ENCODE measurements at places on chromosomes 16 and 17. TPM values are rescaled to one million over a fixed set of nuclear protein-coding genes. Genes with fewer than 3 reads are reported as not detected.

DNA sequence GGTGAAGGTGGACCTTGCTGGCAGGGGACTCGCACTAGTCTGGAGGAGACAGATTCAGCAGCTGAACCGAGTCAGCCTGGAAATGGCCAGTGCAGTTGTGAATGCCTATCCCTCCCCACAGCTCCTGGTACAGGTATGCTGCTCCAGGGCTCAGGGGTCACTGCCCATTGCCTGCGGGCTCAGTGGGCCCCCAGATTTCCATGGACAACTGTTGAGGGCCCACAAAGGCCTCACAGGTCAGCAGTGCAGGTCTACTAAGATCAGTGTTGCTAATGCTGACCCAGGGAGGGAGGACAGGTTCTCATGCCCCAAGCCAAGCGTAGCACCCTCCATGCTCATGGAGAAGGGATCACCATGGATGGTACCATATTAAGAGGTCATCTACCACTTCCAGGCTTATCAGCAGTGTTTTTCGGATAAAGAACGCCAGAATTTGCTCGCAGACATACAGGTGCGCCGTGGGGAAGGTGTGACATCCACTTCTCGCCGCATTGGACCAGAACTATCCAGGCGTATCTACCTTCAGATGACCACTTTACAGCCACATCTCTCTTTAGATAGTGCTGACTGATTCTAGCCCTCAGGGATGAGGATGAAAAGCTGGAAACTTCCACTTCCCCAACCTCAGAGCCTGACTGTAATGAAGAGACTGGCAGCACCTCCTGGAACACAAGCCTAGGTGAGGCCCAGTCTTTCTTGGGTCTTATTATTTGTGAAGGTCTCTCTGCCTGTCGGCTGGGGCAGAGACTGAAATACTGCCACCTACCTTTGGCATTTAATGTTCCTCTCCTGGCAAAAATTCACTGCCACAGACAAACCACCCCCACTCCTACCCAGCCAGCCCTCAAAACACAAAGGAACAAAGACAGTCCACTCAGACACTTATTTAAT, 7.6 kb downstream of the EME1 start:
- peaks cover 16% of the 10 kb centered on the region for H3K36me3 ChIP-seq
- no peaks in the 10 kb centered on the region for H3K4me1 ChIP-seq
- H3K27ac ChIP-seq = no peak overlapping the region
- no peaks in the 10 kb centered on the region for H3K27me3 ChIP-seq

DNA sequence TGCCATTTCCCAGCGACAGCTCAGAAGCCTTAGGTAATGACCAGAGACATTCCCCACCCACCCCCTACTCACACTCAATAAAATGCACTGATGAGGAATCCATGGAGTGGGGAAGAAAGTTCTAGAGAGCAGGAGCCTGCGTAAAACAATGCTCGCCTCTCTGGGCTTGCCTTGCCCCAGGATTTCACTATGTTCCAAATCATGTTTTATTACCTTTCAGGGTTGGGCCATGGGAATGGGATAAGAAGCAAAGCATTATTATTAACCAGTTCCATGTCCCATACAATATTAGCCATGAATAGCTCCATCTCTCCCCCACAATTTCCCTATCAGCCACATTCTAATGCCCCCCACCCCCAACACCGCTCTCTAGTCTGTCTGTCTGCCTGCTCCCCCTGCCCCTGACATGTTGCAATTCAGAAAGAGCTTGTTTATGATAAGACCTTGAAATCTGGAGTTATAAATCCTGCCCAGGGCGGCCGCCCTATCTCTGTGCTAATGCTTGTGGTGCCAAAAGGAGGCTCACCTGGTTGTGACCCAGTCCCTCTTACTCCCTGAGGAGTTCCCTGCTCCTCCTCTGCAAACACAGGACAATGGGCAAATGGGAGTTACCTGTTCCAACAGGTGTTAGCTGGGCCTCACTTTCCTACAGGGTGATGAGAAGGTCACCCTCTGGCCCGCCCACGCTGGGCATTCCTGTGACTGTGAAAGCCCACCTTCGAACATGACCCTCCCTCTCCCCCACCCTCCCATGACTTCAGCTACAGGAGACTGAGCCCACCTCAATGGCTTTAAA, 28.0 kb upstream of the DDX52 start:
- H3K36me3 ChIP-seq = no peaks in the 10 kb centered on the region
- peaks cover 41% of the 10 kb centered on the region for H3K4me1 ChIP-seq

DNA sequence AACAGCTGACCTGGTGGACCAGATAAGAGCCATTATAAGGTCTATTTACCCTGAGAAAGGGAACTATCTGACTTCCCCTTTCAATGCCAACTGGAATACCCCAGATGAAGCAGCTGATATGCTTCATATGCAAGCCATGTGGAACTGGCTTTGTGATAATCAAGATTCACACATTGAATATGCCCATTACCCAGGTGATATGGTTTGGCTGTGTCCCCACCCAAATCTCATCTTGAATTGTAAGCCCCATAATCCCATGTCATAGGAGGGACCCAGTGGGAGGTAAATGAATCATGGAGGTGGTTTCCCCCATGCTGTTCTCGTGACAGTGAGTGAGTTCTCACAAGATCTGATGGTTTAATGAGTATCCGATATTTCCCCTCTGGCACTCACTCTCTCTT, 42.1 kb downstream of the IKZF3 start:
- no peak overlapping the region for H3K27ac ChIP-seq
- H3K4me3 ChIP-seq = no peak overlapping the region
- H3K36me3 ChIP-seq = peaks cover 5% of the 10 kb centered on the region

DNA sequence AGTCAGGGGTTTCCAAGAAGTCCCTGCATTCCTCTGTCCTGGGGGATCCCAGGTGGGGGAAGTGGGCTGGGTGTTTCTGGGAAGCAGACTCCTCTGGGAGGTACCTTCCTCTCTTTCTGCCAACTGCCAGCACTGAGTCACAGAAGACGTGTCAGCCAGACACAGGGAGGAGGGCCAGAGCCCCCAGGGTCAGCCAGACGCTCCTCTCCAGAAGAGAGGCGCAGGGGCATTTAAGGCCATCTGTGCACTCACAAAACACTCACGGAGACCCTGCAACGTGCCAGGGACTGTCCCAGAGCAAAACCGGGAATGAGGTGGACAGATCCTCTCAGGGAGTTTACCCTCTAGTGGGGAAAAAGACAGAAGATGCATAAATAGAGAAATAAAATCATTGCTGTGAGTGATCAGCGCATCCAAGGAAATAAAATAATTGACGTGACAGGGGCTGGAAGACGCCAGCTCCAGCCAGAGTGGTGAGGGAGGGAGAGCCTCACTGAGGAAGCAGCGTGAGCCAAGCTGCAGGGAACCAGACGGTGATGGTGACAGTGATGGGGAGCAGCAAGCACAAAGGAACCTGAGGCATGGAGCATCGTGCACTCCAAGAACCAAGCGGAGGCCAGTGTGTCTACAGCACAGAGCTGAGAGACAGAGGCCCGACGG, 105.4 kb downstream of the ZNF423 start:
- no peak for DNase-seq
- H3K27me3 ChIP-seq = no peaks in the 10 kb centered on the region
- H3K36me3 ChIP-seq = no peaks in the 10 kb centered on the region
- no peak overlapping the region for H3K4me3 ChIP-seq
- H3K4me1 ChIP-seq = peaks cover 13% of the 10 kb centered on the region

- no peaks in the 10 kb centered on the region for H3K27me3 ChIP-seq
- no peaks in the 10 kb centered on the region for H3K36me3 ChIP-seq
- no peak overlapping the region for H3K4me3 ChIP-seq
- H3K27ac ChIP-seq = no peak overlapping the region
- peaks cover 4% of the 10 kb centered on the region for H3K4me1 ChIP-seq
Measured at GRCh38 chr16:85635545-85636140, 22.5 kb downstream of the GSE1 start.

- H3K36me3 ChIP-seq = peaks cover 32% of the 10 kb centered on the region
- no peak overlapping the region for H3K4me3 ChIP-seq
- no peak for DNase-seq
- H3K27ac ChIP-seq = no peak overlapping the region
- H3K4me1 ChIP-seq = peaks cover 32% of the 10 kb centered on the region
- H3K27me3 ChIP-seq = no peaks in the 10 kb centered on the region
Measured at GRCh38 chr16:46922239-46922638, 38.1 kb downstream of the GPT2 start.

DNA sequence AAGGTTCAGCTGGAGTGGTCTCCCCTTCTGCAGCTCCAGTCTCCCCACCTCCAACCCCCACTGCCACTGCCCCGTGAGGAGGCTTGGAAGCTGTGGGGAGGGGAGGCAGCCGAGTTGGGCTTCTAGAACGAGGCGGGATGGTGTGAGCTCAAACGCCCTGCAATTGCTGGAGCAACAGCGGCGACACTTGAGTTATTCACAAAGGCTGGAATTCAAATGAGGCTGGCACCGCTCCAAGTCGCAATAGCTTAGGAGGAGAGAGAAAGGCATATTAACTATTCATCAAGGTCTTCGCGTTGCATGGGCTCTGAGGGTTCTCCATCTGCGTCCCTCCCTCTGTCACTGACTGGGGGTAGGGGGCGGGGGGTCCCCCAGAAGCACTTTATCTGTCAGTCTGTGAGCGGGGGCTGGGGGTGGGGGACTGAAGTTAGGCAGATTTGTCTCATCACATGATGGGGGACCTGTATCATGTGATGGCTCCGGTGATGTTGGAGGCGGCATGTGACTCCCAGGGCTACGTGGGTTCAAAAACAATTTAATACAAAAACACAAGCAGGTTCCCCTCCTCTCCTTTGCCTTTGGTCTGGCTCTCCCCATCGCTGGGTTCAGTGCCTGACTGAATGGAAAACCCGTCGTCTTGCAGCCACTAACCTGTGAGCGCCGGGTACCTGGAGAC, 70.5 kb downstream of the RBBP6 start:
- DNase-seq = peak; percentile 22
- no peaks in the 10 kb centered on the region for H3K36me3 ChIP-seq
- H3K4me3 ChIP-seq = peak overlapping the region; percentile 63
- H3K27ac ChIP-seq = no peak overlapping the region

DNA sequence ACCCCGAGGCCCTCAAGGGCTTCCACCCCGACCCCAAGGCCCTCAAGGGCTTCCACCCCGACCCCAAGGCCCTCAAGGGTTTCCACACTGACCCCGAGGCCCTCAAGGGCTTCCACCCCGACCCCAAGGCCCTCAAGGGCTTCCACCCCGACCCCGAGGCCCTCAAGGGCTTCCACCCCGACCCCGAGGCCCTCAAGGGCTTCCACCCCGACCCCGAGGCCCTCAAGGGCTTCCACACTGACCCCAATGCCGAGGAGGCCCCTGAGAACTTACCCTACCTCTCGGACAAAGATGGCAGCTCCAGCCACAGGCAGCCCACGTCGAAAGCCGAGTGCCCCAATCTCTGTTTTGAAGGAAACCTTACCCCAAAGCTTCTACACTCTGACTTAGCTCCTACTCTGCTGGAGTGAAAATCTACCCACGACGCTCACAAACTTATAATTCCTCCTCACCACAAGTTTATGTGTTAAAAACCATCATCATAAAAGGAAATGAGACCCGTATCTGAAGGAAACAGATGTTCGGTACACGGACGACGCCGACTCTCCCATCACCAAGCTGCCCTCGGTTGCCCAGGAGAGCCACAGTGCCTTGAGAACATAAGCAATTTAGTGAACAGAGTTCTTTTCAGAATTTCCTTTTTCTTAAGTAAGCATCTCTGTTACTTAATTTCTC, 61.2 kb upstream of the RPH3AL start:
- H3K27ac ChIP-seq = no peak overlapping the region
- peaks cover 8% of the 10 kb centered on the region for H3K36me3 ChIP-seq
- no peak overlapping the region for H3K4me3 ChIP-seq

DNA sequence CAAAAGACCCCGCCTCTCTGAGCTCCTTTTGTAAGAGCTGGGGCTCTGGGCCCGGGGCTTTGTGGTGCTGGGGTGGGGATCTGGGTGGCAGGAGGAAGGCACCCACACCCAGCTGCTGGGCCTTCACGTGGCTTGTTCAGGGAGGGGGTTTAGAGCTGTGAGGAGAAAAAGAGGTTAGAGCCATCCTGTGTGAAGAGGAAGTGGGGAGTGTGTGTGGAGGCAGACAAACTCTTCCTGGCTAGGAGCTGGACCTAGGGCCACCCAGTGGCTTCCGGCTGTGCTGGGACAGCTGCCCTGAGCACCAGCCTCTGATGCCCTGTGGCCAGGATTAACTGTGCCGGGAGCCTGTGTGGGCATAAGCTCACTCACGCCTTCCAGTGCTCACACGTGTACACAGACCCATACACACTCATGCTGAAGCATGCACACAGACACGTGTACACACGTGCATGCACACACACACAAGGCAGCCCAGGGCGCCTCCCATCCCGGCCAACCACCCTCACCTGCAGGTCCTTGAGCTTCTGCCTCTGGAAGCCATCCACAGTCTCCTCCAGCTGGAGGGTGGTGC, 7.4 kb downstream of the CIBAR2 start:
- no peak for DNase-seq
- H3K27me3 ChIP-seq = peaks cover 18% of the 10 kb centered on the region
- H3K4me3 ChIP-seq = no peak overlapping the region

Gene TNS4
- total RNA-seq = not detected

Gene TBX21
- total RNA-seq = not detected

Gene CCL22
- total RNA-seq = not detected

Gene DNAAF8
- 1.1 TPM for total RNA-seq

Gene KRT26
- not detected for total RNA-seq

Gene PRRT2
- 2.4 TPM for total RNA-seq

Gene MYCBPAP
- 3.5 TPM for total RNA-seq

Gene CARD14
- total RNA-seq = 0.36 TPM
